ENCODE measurements at places on chromosomes 16 and 17. TPM values are rescaled to one million over a fixed set of nuclear protein-coding genes. Genes with fewer than 3 reads are reported as not detected.

GRCh38 chr16:58462997-58463941 is 36.7 kb upstream of the NDRG4 start:
- no peak for DNase-seq

DNA sequence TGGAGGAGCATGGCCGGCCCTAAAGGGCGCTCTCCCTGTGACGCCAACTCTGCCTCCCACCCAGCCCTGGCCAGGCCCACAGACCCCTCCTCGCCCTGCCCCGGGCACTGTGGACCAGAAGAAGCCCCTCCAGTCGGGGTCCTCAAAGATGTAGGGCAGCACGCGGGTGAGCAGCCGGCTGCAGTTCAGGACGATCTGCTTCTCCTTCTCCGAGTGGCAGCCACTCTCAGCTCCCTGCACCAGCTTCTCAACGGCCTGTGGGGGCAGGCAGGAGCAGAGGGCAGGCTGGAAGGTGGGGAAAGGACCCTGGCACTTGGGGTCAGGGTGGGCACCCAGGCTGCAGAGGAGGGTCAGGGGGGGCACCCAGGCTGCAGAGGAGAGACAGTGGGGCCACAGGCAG is 8.9 kb downstream of the HID1 start:
- no peak for DNase-seq

DNA sequence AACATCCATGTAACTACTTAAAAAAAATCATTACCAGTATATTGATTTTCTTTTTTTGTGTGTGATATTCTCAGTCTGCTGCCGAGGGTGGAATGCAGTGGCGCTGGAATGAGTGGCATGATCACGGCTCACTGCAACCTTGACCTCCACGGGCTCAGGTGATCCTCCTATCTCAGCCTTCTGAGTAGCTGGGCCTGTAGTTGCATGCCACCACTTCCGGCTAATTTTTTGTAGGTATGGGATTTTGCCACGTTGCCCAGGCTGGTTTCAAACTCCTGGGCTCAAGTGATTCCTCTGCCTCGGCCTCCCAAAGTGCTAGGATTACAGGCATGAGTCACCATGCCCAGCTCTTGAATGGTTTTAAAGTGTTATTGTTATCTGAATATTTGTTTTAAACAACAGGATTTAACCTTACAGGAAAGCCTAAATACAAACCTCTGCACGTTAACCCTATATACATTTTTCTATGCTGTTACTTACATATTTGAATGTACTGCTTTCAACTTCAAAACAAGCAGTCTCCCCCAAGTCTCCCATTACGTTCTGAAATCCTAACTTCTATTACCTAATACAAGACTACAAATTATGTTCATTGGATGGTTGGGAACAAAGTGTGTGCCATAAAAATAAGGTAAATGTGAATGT is 61.7 kb downstream of the KPNA2 start:
- no peak for DNase-seq

ITGB3 gene
- total RNA-seq: 3.9 TPM

DNA sequence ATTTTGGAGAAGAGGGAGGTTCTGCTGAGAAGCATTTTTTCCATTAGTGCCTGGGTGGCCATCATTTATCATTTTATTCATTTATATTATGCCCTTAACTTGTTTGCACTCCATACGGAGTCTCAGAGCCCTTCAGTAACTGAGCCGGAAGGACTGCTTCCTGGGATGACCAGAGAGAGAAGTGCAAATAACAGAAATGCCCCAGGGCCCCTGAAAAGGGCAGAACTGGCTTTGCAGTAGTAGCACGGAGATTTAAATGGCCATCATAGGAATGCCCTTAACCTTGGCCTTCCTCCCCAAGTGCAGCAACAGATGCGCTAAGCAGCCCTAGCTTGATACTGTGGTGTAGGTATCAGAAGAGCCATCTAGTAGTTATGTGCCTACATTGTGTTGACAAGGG is 58.5 kb downstream of the NUP93 start:
- DNase-seq: no peak

CLDN7 gene
- 934 TPM for total RNA-seq

KAT8 gene
- total RNA-seq: 69.6 TPM

PRKCA gene
- 56.3 TPM for total RNA-seq

- DNase-seq: peak; percentile 74
Observed at GRCh38 chr16:4944333-4945281, 7.7 kb upstream of the PPL start.

GRCh38 chr16:56558024-56558747 is 6.7 kb upstream of the MT4 start:
- DNase-seq: no peak

DNA sequence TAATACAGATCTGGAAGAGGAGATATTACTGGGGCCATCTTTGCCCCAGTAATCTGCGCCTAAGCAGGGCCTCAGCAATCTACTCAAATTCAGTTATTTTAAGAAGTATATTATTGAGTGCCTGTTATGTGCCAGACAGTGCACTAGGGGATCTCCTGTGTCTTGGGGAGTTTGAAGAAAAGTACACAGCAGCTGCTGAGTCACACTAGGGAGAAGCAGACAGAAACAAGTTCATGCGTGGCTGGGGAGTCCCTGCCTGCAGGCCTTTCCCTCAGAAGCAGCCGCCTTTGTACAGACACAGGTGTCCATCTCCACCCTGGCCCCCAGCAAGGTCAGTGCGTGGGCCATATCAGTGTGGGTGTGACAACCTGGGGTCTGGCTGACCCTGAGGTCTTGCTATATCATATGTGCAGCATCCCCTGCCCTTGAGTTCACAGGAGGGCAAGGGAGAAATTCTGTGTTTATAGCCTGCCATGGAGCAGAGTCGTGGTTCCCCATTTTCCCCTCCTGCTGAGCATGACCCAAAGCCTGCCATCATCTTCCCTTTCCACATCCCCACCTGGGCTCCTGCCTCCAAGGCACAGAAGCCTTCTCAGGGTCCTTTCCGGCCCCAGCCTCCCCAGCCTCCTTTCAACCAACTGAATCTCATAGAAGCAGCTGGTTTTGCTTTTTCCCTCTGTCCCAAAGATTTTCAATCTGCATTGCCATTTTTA is 229.9 kb upstream of the SDK2 start:
- no peak for DNase-seq

SCNN1G gene
- 4.2 TPM for total RNA-seq

- DNase-seq: no peak
Observed at GRCh38 chr17:13031718-13032350, 14.0 kb upstream of the ELAC2 start.

DNA sequence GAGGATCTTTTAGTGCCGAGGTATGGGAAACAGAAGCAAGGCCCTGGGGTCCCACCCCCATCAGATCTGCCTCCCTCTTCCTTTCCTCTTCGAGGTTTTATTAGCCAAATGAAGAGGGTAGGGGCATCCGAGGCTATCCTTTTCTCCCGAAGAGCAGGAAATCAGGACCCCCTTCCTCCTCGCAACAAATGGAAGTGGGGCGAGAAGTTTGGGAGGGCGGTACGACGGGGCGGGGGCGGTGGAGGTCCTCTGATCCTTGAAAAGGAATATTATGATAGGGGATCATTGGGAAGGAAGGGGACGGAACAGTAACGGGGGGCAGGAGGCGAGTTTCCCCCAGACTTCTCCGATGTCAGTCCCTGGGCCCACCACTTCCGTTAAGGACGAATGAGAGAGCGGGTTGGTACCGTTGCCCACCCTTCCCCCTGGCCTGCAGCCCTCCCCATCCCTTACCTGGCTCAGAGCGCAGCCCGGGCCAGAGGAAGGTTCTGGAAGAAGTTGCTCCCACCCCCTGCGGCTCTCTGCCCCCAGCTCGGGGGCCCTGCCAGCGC is 309 bp downstream of the FOXJ1 start:
- no peak for DNase-seq

TSNAXIP1 gene
- total RNA-seq: 0.41 TPM

- no peak for DNase-seq
Observed at GRCh38 chr16:25413133-25413532, 155.5 kb upstream of the ZKSCAN2 start.

GRCh38 chr16:67613808-67614207 is 31.1 kb upstream of the CARMIL2 start:
- no peak for DNase-seq

EEF2K gene
- 38.6 TPM for total RNA-seq

DNA sequence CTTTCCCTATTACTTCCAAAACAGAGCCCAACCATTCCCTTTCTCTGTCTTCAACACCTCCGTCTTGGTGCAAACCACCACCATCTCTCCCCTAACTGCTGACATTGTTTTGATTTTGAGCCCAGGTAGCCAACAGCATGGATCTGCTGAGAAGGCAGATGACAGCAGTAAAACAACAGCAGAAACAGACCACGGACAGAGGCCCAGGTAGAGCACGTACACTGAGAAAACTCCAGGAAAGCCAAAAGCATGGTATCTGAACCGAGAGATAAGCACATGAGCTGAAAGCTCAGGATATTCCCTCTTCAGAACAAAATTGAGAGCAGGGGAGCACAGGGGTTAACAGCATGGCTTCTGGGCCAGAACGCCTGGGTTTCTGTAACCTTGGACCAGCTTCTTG is 18.9 kb upstream of the MAP3K14 start:
- no peak for DNase-seq

DNA sequence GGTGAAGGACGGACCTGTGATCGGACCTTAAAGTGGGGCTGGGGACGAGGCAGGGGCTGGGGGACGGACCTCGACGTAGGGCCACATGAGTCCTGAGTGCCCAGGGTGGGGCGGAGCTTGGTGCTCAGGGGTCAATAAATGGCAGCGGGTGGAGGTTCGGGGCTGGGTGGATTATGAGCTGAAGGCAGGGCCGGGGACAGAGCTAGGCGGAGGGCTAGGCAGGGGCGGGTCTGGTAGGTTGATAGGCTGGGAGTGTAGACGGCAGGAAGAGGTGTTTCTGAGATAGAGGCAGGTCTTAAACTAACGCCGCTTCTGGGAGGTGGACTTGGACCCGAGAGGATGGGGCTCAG is 733 bp downstream of the CHRNB1 start:
- DNase-seq: peak; percentile 88

DNA sequence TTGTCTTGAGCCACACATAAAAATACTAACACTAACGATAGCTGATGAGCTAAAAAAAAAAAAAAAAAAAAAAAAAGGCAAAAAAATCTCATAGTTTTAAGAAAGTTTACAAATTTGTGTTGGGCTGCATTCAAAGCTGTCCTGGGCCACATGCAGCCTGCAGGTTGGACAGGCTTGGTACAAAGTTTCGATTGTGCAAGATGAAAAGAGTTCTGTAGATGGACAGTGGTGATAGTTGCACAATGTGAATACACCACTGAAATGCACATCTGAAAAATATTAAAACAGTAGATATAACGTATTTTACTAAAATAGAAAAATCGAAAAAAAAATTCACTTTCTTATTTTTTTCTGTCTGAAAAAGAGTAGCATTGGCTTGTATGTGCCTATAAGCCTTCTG is 42.9 kb downstream of the AMFR start:
- no peak for DNase-seq

GRCh38 chr17:5816491-5817070 is 232.3 kb upstream of the NLRP1 start:
- no peak for DNase-seq

DNA sequence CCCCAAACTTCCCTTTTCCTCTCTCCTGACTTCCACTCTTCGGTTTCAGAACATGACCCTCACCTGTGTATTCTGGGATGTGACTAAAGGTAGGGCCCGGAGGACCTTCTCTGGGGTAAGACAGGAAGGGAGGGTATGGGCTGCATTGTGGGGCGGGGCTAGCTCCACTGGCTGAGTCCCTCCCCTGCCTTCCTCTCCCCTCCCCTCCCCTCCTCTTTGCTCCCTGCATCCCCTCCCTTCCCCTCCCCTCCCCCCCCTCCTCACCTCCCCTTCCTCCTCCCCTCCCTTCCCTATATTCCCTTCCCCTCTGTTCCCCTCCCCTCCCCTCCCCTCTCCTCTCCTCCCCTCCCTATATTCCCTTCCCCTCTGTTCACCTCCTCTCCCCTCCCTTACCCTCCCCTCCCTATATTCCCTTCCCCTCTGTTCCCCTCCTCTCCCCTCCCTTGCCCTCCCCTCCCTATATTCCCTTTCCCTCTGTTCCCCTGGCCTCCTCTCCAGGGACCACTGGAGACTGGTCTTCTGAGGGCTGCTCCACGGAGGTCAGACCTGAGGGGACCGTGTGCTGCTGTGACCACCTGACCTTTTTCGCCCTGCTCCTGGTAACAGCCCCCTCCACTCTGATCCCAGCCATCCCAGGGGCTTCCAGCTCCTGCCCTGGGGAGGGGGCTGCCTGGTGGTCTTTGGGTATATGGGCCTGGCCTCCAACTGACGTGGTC is 11.8 kb downstream of the ADGRG3 start:
- DNase-seq: no peak

- no peak for DNase-seq
Observed at GRCh38 chr16:14497245-14498082, 132.6 kb downstream of the PARN start.

DNA sequence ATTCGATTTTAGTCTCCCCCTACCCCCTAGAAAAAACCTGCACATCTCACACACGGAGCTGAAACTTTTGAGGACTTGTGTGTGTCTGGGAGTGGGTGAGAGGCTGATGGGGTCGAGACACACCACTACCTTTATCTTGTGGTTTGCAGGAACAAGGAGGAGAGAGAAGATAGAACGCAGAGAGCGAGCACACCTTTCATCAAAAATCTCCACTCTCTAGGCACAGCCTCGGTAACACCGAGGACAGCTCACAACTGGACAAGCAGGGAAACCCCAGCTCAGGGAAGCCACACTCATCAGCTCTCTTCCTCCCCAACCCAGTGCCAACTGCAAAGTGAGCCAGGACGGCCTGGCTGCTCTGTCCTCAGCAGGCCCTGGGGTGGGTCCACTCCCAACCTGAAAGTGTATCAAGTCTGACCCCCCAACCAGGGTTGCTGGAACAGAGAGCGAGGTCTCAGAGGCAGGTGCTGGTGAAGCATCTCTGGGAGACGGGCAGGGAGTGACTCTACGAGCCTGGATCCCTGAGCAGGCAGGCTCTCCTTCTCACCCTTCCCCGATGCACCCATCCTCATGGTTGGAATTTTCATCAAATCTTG is 5.2 kb upstream of the GHDC start:
- no peak for DNase-seq

DNA sequence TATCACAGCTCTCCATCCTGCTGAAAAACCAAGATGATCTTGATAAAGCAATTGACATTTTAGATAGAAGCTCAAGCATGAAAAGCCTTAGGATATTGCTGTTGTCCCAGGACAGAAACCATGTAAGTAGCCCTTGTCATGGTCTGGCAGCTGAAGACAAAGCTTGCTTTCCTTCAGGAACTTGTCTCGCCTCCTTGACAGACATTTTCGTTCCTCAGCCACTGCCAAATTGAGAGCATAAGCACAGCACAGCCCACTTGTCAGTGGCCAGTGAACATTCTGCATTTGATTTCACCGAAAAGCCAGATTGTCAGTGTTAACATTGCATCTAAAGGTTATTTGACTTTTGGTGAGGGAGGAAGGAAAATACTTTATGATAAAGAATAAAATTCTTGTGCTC is 35.6 kb downstream of the MAP3K3 start:
- no peak for DNase-seq

Measured in mucosa of descending colon (tissue), 3 donors.